ENCODE measurements at places on chromosomes 16 and 17. TPM values are rescaled to one million over a fixed set of nuclear protein-coding genes. Genes with fewer than 3 reads are reported as not detected.

CHST5 gene
- 0.13 TPM for total RNA-seq

TPSG1 gene
- 3.4 TPM for total RNA-seq

OR4D1 gene
- total RNA-seq: 0.06 TPM

GPR142 gene
- total RNA-seq: not detected

RHBDF1 gene
- total RNA-seq: 33.1 TPM

AGRP gene
- not detected for total RNA-seq

TEDC2 gene
- 1.4 TPM for total RNA-seq

CRYM gene
- total RNA-seq: 5.8 TPM
